ENCODE measurements at places on chromosomes 1 and 21.
A peak's percentile ranks its signal among the peaks of the same experiment; 100 is the strongest.

GRCh38 chr1:33738536-33738935 is 125.3 kb upstream of the HMGB4 start:
- DNase-seq: no peak

DNA sequence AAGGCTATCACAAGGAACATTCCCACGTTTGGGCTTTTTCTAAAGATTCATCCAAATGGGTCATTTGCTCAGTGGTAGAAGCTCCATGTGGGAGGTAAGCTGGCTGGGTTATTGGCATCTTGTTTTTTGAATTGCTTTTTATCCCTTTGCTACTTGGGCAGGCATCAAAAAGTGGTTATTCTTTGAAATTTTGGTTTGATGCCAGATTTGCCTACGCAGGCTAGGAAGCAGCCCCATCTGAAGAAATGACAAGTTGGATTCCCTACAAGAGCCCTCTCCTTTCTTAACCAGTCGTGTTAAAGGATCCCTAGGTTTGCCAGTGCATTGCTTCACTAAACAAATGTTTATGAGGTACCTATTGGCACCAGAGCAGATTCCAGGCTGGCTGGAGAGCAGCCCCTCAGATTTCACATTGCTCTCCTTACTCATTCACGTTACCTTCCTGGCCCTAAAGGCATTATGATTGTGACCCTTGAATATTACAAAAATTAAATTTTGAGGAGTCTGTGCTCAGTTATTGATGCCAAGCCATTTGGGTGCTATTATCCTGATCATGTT is 38.8 kb downstream of the ARID1A start:
- DNase-seq: no peak

- DNase-seq: no peak
Observed at GRCh38 chr21:33712022-33712803, 69.9 kb downstream of the ITSN1 start.

DNA sequence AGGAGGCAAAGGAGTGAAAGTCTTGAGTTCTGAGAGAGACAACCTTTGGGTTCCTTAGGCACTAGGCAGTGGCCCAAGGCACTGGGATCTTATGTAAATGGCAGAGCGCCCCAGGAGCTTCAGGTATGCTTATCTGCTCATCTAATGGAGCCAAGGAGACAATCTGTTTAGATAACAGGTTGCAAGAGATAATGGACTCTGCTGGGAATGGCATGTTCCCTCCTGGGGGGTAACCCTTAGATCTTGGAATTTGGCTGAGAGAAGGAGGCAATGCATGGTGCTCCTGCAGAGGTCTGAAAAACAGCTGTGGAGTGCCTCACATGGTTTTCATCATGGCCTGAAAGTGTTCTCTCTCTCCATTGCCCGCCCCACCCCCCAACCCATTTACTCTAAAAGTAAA is 44.1 kb upstream of the WLS start:
- no peak for DNase-seq

GRCh38 chr1:42684139-42684538 is 1.9 kb downstream of the YBX1 start:
- peak; percentile 44 for DNase-seq

- no peak for DNase-seq
Observed at GRCh38 chr1:27609210-27609555, 5.2 kb upstream of the AHDC1 start.

Measured in activated CD4-positive, alpha-beta T cell treated with anti-CD3 and anti-CD28 coated beads for 48 hours (primary cell).